ENCODE measurements at places on chromosomes 1 and 21.

- DNase-seq = no peak
Observed at GRCh38 chr1:41727749-41728115, 191.0 kb downstream of the HIVEP3 start.

- DNase-seq = no peak
Observed at GRCh38 chr1:44244986-44245385, 31.7 kb downstream of the DMAP1 start.

GRCh38 chr1:215905493-215906115 is 338.5 kb downstream of the KCTD3 start:
- no peak for DNase-seq

DNA sequence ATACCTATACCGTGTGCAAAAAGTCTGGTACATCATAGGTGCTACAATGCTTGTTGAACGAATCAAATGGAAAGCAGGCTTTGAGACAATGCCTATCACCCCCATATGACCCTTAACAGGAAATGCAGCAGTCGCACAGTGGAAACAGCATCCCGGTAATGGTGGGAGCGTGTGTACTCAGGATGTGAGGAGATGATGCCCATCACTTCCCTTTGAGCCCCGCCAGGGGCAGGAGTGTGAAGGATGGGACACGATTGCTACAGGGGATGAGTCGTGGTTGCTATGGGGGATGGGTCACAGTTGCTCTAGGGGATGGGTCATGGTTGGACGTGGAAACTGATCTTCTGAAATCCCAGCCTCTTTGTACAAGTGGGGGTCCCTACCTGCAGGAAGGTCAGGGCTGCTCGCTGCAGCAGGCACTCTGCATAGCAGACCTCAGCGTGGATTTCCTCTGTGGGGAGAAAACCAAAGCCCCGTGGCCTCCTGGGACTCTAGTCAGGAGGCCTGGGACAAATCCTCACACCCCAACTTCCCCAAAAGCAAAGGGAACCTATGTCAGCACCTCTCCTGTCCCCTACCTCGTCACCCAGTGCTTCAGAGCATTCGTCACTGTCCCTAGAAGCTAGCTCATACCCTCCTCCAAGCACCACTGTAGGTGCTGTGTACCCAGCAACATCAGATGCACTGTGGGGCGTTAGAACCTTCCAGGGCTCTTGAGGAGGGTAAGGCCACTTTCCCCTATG is 19.3 kb downstream of the TTC39A start:
- peak; percentile 54 for DNase-seq

DNA sequence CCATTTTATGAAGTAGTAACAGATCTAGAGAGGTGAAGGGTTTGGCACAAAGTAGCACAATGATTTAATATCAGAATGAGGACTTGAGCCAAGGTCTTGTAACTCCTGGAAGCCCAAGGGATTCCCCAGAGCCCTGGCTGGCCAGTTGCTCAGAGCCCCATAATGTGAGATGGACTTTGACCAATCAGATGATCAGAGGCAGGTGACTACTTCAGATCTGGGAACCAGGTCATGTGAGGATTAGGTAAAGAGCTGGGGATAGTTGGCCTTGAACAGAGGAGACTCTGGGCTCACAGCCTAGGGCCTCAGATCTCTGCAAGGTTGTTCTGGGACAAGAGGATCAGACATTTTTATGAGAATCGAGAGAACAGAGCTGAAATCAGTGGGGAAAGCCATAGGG is 18.9 kb downstream of the SHISAL2A start:
- no peak for DNase-seq

DNA sequence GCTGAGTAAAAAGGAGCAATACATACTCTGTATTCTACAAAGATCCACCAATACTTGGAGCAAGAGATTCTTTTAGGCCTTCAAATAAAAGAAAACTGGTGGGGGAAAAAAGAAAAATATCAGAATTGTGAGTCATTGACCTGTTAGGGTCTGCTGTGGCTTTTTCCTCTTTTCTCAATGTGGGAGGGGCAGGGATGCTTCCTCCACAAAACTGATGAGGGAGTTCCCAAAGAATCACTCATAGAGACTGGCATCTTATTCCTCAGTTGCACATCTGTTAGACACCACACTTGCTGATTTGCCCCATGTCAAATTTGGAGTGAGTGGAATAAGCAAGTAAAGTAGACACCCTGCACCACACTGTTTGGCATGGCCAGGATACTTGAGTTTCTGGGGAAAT is 16.6 kb downstream of the C1orf141 start:
- DNase-seq = no peak

- peak; percentile 58 for DNase-seq
Observed at GRCh38 chr1:160209321-160210046, 4.3 kb downstream of the PEA15 start.

GRCh38 chr1:223011505-223011856 is 131.6 kb downstream of the TLR5 start:
- no peak for DNase-seq

DNA sequence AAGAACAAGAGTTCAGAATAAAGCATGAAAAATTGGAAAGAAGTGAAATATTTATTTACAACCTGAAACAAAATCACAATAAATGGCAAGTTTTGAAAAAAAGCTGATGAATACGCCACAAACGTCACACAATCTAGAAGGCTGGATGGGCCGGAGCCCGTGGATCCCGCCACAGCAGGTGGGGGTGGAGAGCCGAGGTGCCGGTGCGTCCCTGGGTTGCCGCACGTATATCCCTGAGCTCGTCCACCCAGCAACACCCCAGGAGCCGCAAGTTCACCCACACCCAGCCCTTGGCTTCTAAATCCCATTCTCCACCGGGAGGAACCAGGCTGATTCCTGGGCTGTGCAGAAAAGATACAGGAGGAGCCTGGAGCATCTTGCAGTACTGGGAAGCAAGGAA is 25.6 kb upstream of the TTLL10 start:
- no peak for DNase-seq

DNA sequence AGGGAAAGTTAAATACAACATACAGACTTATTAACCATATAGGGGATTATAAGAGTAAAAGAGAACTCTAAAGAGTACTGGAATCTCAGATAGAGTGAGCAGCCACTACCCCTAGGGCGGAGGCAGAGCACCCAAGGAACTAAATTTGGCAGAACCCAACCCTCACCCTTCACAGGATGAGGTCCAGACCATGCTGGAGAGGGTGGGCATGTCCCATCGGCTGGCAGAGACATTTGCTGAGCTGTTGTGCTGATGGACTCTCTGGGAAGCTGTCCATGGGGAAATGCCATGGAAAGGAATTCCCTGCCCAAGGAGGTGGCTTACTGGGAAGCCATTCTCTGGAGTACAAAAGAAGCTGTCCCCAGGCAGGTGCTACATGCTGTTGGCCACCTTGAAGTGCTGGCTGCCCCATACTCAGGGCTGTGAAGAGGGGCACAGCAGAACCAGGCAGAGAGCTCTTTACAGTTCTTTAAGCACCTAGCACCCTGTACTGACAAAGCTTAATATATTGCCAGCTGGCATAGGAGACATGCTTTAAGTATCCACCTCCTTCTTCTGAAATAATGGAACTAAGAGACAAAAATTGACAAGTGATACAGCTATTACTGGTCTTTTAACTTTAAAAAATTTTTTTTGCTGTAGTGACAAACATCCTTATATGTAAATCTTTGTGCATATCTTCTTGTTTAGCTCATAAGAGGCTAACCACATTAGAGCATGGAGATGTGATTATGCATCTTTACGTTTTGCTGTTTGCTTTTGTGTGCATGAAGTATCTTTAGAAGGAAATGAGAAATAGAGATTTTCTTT is 29.6 kb downstream of the TSNAX start:
- DNase-seq = no peak

DNA sequence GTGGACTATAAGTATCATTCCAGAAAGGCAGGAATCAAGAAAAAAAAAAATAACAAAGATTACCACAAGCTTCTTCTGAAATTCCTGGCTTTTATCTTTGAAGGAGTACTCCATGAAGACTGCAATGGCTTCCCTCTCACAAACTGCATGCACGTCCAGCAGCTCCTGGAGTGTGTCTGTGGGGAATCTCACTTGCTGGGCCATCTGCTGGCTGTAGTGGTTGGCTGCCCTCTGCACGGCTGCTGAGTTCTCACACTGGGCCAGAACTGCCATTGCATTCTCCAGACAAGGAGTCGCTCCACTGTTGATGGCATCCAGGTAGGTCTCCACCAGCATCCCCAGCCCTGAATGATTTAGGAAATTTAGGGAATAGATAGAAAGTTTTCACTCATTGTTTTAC is 23.3 kb upstream of the GBP2 start:
- DNase-seq = peak; percentile 6

GRCh38 chr1:78048446-78048845 is 2.7 kb downstream of the GIPC2 start:
- no peak for DNase-seq

DNA sequence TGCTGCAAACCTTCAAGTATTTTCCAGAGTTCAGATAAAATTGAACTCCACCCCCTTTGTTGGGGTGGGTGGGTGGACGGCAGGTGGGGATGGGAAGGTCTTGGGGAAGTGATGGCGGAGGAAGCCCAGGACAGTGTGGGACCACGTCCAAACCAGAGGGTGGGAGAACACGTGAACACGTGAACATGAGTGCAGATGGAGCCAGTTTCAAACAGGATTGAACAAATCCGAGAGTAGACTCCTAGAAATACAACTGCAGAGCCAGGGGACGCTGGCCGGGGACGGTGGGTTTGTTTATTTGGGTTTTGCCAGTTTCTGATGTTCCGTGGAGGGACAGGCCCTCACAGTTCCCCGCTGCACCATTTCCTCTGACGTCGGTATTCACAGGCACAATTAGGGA is 2.9 kb downstream of the KRTAP10-2 start:
- peak; percentile 30 for DNase-seq

DNA sequence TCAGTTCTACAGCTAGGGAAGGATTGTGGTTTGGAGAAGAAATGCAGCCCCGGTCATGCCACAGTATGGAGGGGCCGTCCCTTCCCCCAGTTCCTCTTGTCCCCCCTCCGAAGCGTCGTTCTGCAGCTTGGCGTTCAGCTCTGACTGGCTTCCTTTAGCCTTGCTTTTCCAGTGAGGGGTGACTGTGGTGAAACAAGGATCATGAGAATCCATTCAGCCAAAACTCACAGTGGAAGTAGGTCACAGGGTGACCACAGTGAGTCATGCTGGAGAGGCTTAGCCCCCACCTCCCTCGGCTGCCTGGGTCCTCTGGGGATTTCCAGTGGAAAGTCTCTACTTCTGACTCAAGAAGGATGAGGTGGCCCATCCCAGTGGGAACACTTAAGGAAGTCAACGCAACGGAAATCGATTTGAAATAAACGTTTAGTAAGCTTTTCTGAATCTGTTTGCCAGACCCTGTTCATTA is 37.3 kb upstream of the COL6A2 start:
- DNase-seq = peak; percentile 12

DNA sequence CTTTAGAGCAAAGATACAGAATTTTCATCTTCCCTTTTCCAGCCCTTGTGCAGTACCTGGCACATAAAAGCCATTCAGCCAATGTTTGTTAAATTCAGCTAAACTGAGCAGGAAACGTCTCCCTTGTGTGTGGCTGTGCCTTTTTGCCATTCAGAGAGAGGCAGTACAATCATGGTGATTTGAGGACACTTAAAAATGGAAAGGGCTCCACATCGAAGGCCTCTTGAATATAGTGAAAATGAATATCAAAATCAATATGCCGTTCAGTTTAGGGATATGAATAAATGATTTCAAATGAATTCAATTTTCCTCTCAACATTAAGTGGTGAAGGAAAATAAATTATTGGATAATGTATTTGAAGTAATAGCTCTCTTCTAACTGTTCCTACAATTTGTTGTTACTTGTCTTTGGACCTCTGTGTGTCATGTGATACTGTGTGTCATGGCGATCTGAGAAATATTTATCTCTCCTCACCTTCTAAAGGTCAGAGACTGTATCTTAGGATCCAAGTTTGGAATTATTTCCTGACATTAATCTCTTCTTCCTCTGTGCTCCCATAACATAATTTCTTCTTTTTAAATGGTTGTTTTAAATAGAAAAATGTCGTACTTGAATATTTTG is 355.6 kb upstream of the ST6GALNAC5 start:
- DNase-seq = no peak

- no peak for DNase-seq
Observed at GRCh38 chr1:95068956-95069709, 3.6 kb downstream of the ALG14 start.

DNA sequence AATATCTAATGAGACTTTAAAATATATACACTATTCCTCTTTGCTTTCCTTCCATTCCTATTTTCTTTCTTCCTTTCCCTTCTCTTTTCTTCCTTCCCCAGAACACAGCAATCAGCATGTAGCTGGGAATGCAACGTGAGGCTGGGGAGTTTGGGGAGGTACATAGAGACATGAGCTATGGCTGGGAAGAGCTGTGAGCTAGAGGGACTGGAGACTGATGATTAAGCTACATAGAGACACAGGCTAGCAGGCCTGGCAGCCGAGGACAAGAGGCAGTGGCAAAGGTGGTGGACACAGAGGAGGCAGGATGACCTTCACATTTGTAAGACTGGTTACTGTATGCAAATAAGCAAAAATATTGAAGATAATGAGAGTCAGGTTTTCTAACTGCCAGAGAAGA is 7.5 kb downstream of the LPAR3 start:
- no peak for DNase-seq

DNA sequence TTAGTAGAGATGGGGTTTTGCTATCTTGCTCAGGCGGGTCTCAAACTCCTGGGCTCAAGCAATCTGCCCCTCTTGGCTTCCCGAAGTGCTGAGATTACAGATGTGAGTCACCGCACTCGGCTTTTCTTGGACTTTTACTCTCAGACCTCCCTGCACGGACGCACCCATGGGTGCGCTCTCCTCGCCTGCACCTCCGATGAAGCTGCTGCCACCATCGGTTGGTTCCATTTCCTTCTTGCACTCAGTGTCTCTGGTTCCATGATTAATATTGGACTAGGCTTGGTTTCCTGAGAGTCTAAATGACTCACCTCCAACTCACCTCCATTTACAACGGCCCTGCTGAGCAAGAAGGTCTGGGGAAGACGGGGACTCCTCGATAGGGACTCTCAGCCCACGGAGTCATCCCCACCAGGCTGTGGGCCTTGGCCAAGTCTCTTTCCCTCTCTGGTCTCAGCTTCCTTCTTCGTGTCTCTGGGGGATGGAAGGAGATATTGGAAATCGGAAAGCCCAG is 6.7 kb upstream of the TNFRSF8 start:
- DNase-seq = no peak

GRCh38 chr1:208025031-208025430 is 114.1 kb upstream of the CD34 start:
- no peak for DNase-seq

GRCh38 chr21:28308516-28308915 is 684.2 kb downstream of the LTN1 start:
- DNase-seq = no peak

GRCh38 chr1:87046951-87047350 is 132.5 kb downstream of the HS2ST1 start:
- no peak for DNase-seq
